ENCODE measurements at places on chromosomes 4 and X.
A peak's percentile ranks its signal among the peaks of the same experiment; 100 is the strongest.

DNA sequence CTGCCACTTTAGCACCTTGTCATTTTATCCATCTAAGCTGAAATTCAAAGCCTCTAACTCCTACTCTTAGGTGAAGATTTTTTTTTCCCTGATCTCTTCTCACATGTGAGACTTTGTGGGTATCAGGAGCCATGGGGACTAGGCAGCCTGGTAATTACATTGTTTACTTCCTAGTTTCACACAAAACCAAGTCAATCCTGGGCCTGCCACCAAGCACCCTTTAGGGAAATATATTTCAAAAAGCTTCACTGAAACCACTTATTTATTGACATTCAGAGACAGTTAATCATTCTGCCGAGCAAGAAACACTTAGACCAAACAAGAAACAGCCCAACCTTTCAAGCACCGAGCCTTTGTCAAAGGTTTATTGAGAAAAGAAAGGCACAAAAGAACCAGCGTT is 200.0 kb downstream of the RELL1 start:
- DNase-seq, result no peak

- peak; percentile 6 for DNase-seq
Measured at GRCh38 chr4:143514497-143514896, 995 bp downstream of the SMARCA5 start.

GRCh38 chrX:107541244-107541643 is 87.1 kb upstream of the PRPS1 start:
- DNase-seq, result no peak

DNA sequence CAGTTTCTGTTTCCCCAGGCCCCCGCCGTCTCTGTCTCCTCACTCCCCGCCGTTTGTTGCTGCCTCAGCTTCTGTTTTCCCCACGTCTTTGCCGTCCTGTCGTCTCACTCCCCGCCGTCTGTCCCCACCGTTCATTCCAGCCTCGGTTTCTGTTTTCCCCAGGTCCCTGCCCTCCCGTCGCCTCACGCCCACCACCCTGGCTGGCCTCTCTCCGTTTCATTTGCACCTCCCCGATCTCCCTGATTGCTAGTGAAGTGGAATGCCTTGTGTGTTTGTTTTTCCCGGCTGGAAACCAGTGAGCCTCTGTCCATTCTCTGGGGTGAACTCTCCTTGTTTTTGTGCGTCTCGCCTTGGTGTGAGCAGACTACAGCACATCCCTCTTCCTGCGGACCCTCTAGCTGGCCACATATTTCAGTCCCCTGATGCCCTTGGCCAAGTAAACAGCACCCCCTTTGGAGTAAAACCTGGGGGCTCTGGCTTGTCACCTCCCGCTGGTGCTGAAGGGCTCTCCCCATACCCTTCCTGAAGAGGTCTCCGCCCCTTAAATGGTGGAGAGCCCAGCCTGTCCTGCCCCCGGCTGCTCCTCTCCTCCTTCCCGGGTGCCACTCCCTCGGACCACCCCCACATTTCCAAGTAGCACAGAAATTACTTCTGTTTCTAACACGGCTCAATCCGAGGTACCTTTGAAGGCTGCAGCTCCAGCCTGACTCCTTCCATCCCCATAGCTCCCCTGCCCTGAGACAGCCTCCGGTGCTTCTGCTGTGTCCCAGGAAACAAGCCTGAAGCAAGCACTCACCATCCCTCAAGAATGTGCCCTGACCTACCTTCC is 13.2 kb downstream of the TMEM175 start:
- no peak for DNase-seq

DNA sequence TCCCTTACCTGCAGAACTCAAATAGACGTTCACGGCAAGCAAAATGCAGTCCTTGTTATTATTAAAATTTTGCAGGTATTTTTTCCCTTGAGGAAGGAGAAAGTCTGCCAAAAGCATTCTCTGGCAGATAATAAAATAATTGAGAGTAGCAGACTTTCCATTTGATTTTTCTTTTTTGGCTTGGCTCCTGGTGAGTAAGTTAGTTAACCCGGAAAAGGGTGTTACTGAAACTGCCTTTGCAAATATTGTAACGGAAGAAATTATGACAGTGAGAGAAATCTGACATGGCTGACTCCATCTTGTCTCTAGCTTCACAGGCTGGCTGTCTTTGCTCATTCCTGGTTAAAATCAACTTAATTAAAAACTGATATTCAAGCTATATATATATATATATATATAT is 100.5 kb downstream of the GPR143 start:
- DNase-seq, result no peak

GRCh38 chr4:142773505-142773904 is 72.6 kb downstream of the INPP4B start:
- no peak for DNase-seq

DNA sequence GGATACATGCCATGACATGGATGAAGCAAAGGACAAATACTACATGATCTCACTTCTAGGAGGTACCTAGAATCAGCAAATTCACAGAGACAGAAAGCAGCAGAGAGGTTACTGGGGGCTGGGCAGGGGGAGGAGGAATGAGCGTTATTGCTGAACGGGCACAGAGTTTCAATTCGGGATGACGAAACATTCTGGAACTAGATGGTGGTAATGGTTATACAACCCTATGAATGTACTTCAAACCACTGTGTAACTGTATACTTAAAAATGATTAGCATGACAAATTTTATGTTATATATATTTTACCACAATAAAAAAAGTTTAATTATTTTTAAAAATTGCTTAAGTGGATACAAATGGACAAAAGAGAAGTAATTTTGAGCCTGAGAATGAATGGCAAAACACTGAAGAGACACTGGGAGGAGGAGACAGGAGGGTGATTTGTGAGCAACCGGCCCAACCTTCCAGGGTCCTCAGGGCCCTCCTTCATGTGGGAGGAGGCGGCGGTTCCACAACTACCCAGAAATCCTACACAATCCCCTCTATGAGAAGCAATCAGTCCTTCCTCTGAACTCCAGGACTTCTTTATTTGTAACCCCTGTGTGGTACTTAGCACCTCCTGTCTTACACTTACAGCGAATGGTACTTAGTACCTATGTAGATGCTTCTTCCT is 14.1 kb downstream of the ACSL1 start:
- DNase-seq, result no peak

DNA sequence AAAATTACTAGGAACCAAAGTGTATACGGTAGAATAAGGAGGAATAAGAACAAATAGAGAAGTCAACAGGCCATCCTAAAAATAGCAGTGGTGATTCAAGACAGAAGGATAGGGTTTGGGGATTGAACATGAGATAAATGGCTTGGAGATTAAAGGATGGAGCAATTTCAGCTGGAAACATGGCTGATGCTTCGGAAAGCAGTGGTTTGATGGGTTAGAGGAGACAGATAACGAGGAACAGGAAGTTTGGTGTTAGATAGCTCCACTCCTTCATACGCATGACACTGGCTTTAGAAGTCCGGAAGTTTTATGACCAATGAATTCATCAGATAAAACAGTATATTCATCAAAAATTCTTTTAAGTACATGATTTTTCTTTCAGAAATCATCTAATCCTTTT is 70.8 kb upstream of the GALNTL6 start:
- DNase-seq, result no peak

DNA sequence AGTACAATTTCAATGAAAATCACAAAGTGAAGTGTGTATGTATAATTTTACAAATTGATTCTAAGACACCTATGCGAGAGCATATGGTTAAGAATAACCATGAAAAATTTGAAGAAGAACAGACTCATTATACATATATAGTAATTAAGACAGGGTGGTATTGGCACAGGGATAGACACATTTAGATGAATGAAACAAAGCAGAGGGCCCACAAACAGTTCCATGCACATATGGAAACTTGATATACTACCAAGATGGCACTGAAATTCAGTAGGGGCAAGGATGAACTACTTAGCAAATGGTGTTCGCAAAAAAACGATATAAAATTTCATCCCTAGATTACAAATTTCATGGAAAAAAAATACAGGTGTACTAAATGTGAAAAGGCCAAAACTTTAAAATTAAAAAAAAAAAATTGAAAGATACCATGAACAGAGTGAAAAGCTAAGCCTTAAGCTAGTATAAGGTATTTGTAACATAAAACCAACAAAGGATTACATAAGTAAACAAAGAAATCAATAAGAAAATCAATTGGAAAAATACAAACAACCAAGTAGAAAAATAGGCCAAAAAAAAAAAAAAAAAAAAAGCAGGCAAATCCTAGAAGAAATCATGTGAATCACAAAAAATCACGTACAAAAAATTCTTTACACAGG is 85.4 kb downstream of the RASL11B start:
- no peak for DNase-seq

- DNase-seq, result no peak
Measured at GRCh38 chr4:83231620-83232076, 53.0 kb downstream of the COQ2 start.

DNA sequence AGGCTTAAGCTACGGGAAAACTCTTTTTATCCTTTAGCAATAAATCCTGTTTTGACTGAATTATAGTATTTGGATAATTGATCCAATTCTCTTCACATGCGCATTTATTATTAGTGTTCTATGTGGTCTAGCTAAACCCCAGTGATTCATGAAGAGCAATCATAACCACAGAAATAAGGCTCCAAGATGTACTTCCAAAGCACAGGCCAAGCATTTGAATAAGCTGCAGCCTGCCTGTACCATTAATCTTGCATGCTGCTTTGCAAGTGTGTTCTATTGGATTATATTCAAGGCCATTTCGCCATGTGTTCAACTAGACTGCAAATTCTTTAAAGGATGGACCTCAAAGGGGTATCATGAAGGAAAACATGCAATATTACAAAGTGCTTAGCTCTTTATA is 385.2 kb upstream of the FAT1 start:
- DNase-seq, result no peak

GRCh38 chr4:4519297-4519894 is 22.5 kb downstream of the STX18 start:
- DNase-seq, result no peak

GRCh38 chr4:158656439-158656838 is 15.2 kb downstream of the C4orf46 start:
- no peak for DNase-seq

DNA sequence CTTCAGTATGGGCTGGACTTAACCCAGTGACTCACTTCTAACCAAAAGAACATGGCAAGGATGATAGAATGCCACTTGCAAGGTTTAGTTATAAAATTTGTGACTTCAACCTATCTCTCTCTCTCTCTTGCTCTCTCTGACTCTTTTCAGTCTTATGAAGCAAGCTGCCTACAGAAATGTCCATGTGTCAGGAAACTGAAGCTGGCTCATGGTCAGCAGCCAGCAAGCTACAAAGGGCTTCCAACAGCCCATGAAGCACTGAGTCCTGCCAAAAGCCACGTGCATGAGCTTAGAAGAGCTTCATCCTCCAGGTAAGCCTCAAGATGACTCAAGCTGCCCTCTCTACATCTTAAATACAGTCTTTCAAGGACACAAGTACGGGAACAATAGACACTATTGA is 100.3 kb downstream of the HS3ST1 start:
- no peak for DNase-seq
